Smooth muscle cell of the coronary artery (primary cell): ENCODE measurements at places on chromosomes 4 and X. TPM values are rescaled to one million over a fixed set of nuclear protein-coding genes. Genes with fewer than 3 reads are reported as not detected.

The ARHGAP36 gene
- not detected in 2 replicates for total RNA-seq

The STATH gene
- total RNA-seq = 0.15 TPM in 1 of 2 replicates, not detected in the other

The TNIP3 gene
- total RNA-seq = under 0.01 TPM in 2 replicates

The HTRA3 gene
- total RNA-seq = 0.45 and 6.8 TPM in 2 replicates

The HS3ST1 gene
- under 0.01 and 3.1 TPM in 2 replicates for total RNA-seq

The ETNPPL gene
- not detected in 2 replicates for total RNA-seq

The ZCCHC12 gene
- not detected in 2 replicates for total RNA-seq

The CT45A10 gene
- total RNA-seq = not detected in 2 replicates

The MAGEB1 gene
- not detected in 2 replicates for total RNA-seq

The PHF8 gene
- 11.7 and 24.8 TPM in 2 replicates for total RNA-seq

The ZNF182 gene
- total RNA-seq = 2.0 and 2.6 TPM in 2 replicates

The TTC29 gene
- not detected in 2 replicates for total RNA-seq

The SCRG1 gene
- total RNA-seq = 0.23 and 0.35 TPM in 2 replicates

The PNMA5 gene
- not detected in 2 replicates for total RNA-seq

The CPE gene
- total RNA-seq = 9.1 and 74.6 TPM in 2 replicates

The TRIM61 gene
- 0.94 and 1.1 TPM in 2 replicates for total RNA-seq

The MAGED4B gene
- 31.1 and 33.7 TPM in 2 replicates for total RNA-seq

The PF4V1 gene
- total RNA-seq = 3.6 and 10.6 TPM in 2 replicates

The PABPC1L2A gene
- total RNA-seq = not detected in 2 replicates

The BGN gene
- total RNA-seq = 10.5 and 118 TPM in 2 replicates

The PCDH19 gene
- total RNA-seq = under 0.01 TPM in 1 of 2 replicates, not detected in the other

The CPZ gene
- total RNA-seq = 0.98 and 33.7 TPM in 2 replicates

The HSFX2 gene
- 0.30 TPM in 1 of 2 replicates, not detected in the other for total RNA-seq

The SPACA5 gene
- not detected in 2 replicates for total RNA-seq

The RIPPLY1 gene
- not detected in 2 replicates for total RNA-seq

The SMR3B gene
- not detected in 2 replicates for total RNA-seq

The CXorf51A gene
- not detected in 2 replicates for total RNA-seq

The SHROOM2 gene
- under 0.01 and 0.08 TPM in 2 replicates for total RNA-seq

The GPR119 gene
- not detected in 2 replicates for total RNA-seq

The PRKG2 gene
- 0.15 and 18.0 TPM in 2 replicates for total RNA-seq

The WDR19 gene
- total RNA-seq = 18.5 and 34.6 TPM in 2 replicates

The CXCL13 gene
- not detected in 2 replicates for total RNA-seq

The JADE3 gene
- total RNA-seq = 3.3 and 6.4 TPM in 2 replicates

The TCEAL6 gene
- total RNA-seq = not detected in 2 replicates

The WAS gene
- 0.23 TPM in 1 of 2 replicates, not detected in the other for total RNA-seq

The SEL1L3 gene
- total RNA-seq = 10.8 and 90.7 TPM in 2 replicates

The DIPK2B gene
- total RNA-seq = 0.23 TPM in 1 of 2 replicates, not detected in the other

The PLP2 gene
- 15.9 and 17.5 TPM in 2 replicates for total RNA-seq

The PLA2G12A gene
- 64.6 and 197 TPM in 2 replicates for total RNA-seq

The FAM236B gene
- total RNA-seq = not detected in 2 replicates

The ZDHHC15 gene
- 0.23 and 0.38 TPM in 2 replicates for total RNA-seq

The BMX gene
- 0.12 and 0.53 TPM in 2 replicates for total RNA-seq

The GAB3 gene
- total RNA-seq = 1.3 and 2.2 TPM in 2 replicates

The FHIP1A gene
- under 0.01 and 0.12 TPM in 2 replicates for total RNA-seq

The SERTM2 gene
- total RNA-seq = not detected in 2 replicates

The FRMPD4 gene
- 1.7 and 1.9 TPM in 2 replicates for total RNA-seq

The MID2 gene
- 6.4 and 11.9 TPM in 2 replicates for total RNA-seq

The HMX1 gene
- total RNA-seq = not detected in 2 replicates

The MAMLD1 gene
- total RNA-seq = 0.45 and 0.47 TPM in 2 replicates

The KCNE5 gene
- 0.15 and 0.23 TPM in 2 replicates for total RNA-seq

The S100G gene
- not detected in 2 replicates for total RNA-seq

The FGF13 gene
- total RNA-seq = under 0.01 and 6.2 TPM in 2 replicates

The CCSER1 gene
- total RNA-seq = 0.23 TPM in 1 of 2 replicates, not detected in the other

The COX18 gene
- total RNA-seq = 4.1 and 19.6 TPM in 2 replicates

The PDE5A gene
- 2.7 and 42.3 TPM in 2 replicates for total RNA-seq

The CHST7 gene
- 8.5 and 19.7 TPM in 2 replicates for total RNA-seq

The BEX3 gene
- total RNA-seq = 302 and 724 TPM in 2 replicates

The NAA11 gene
- total RNA-seq = not detected in 2 replicates

The MAGEC2 gene
- total RNA-seq = 0.23 TPM in 1 of 2 replicates, not detected in the other
